T-helper 1 cell treated with Interleukin-12 subunit alpha and Interleukin-12 subunit beta and Interleukin-4 antibody, amounts not matched to agents 30 ng/mL and 1 ng/mL, for 36 hours (primary cell): ENCODE measurements at places on chromosomes 3 and 15. TPM values are rescaled to one million over a fixed set of nuclear protein-coding genes. Genes with fewer than 3 reads are reported as not detected.

The SPATA12 gene
- total RNA-seq = not detected in 2 replicates

The ZCWPW2 gene
- total RNA-seq = 0.12 TPM in 1 of 2 replicates, not detected in the other

The LIPC gene
- 3.6 and 4.4 TPM in 2 replicates for total RNA-seq

The APBA2 gene
- total RNA-seq = 4.4 and 5.8 TPM in 2 replicates

The SEMA6D gene
- 0.32 TPM in 1 of 2 replicates, not detected in the other for total RNA-seq

The TBCCD1 gene
- total RNA-seq = 16.6 and 19.0 TPM in 2 replicates
